ENCODE measurements at places on chromosomes 7 and 10.
A peak's percentile ranks its signal among the peaks of the same experiment; 100 is the strongest.

- no peak overlapping the region for H3K4me3 ChIP-seq
- peak overlapping the region; percentile 46 for H3K27ac ChIP-seq
- H3K27me3 ChIP-seq = no peaks in the 10 kb centered on the region
- H3K36me3 ChIP-seq = no peaks in the 10 kb centered on the region
These were observed 603.7 kb upstream of the ADARB2 start for GRCh38 chr10:2340831-2341647.

GRCh38 chr7:151175793-151176311, 8.4 kb upstream of the GBX1 start:
- peaks cover 19% of the 10 kb centered on the region for H3K27me3 ChIP-seq
- no peak overlapping the region for H3K27ac ChIP-seq
- no peaks in the 10 kb centered on the region for H3K36me3 ChIP-seq
- no peak overlapping the region for H3K4me3 ChIP-seq
- no peaks in the 10 kb centered on the region for H3K4me1 ChIP-seq
- no peak for DNase-seq

- no peak overlapping the region for H3K27ac ChIP-seq
- no peaks in the 10 kb centered on the region for H3K27me3 ChIP-seq
- no peaks in the 10 kb centered on the region for H3K36me3 ChIP-seq
- DNase-seq = no peak
- H3K4me1 ChIP-seq = no peaks in the 10 kb centered on the region
These were observed 575.2 kb downstream of the KCNMA1 start for GRCh38 chr10:77062381-77062780.

GRCh38 chr7:157153260-157153659, 14.5 kb downstream of the UBE3C start:
- peaks cover 17% of the 10 kb centered on the region for H3K4me1 ChIP-seq
- H3K27ac ChIP-seq = no peak overlapping the region
- H3K27me3 ChIP-seq = no peaks in the 10 kb centered on the region
- DNase-seq = no peak
- no peak overlapping the region for H3K4me3 ChIP-seq

All from neuronal stem cell (in vitro differentiated cells).